D721Med (cell line): ENCODE measurements at places on chromosomes 13 and 19.

DNA sequence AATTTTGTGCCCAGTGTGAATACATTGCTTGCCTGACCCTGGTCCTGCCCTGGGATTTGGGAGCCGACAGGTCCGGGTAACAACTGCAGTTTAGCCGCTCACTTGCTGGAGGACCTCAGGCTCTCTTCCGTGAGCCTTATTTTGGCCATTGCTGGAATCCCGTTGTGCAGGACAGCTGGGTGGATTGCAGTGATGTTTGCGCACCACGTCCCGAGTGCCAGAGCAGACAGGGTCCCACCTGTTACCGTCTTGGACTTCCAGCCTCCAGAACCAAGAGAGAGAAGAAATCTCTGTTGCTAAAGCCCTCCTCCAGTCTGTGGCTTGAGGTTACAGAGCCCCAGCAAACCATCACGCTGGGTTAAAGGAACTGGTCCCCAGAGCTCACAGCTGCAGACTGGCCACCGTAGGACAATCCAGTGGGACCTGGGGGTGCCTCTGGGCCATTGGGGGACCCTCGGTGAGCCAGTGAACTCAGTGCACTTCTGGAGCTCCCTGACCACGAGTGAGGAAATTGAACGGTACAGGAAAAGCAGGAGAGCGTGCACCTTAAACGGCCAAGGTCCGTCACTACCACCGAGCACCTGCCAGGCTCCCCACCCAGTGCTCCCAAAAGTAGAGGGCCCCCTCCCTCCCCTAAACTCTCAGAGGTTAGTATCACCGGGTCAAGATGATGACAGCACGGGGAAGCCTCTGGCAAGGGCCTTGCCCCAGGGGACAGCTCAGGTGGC lies 92.9 kb downstream of the GNG7 start:
- no peak for DNase-seq

GRCh38 chr13:114179087-114179658 lies at the start of gene CFAP97D2:
Gene CFAP97D2, plus strand, starts transcription at chr13:114179257. Its CDS starts 74 bp downstream, at chr13:114179331.
- DNase-seq: no peak

- DNase-seq: no peak
Observed at GRCh38 chr13:78598966-78599644, 4.2 kb downstream of the POU4F1 start.

DNA sequence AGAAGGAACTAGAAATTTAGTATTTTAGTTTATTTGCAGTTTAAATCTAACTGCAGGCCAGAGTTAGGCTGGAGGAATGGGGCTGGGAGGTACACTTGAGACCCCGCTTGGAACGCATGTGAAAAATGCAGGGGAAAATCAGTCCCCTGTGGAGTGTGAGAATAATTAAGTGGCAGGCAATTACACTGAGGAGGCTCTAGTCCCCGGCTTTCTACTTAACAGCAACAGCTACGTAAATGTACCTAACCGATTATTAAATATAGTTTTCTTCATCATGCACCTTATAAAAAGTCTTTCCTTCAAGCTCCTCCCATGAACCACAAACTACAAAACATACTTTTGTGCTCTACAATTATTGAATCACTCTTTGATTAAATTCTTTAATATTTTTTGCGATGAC lies 804 bp downstream of the ZNF708 start:
- no peak for DNase-seq

GRCh38 chr13:82010780-82011179 lies 1669.9 kb upstream of the SPRY2 start:
- DNase-seq: no peak

GRCh38 chr13:50713523-50714248 lies 129.8 kb downstream of the DLEU7 start:
- no peak for DNase-seq

DNA sequence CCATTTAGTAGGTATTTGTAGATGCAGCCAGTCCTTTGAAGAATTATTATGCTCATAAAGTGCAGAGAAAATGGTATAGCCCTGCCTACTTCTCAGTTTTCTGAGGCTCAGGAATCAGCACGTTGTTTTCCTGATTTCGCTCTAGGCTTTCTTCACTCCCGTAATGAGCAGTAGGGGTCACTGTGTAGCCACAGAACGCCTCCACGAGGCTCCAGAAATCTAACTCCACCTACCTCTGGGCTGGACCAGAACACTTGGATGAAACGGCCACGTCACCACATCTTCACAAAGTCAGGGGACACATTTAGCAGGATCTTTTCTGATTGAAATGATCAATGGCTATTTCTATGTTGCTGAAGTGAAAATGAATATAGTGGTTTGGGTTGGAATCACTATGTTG lies 49.8 kb upstream of the GTF3A start:
- DNase-seq: peak; percentile 38

DNA sequence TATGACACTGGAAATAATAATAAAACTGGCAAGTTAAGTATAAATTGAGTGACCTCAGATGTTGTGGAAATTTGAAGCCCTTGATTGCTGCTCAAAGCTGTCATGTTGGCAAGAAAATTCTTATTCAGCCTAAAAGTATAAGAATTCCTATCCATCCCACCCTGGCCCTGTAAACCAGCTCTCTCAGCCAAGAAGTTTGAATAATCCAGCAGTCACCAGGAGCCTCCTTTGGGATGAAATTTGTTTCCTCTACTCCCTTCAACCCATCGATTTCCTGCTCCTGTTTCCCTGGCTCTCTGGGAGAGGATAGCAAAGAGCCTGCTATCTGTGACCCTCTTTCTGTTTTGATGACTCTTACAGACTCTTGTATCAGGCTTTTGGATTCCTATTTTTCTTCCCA lies 169.3 kb downstream of the LHFPL6 start:
- no peak for DNase-seq

DNA sequence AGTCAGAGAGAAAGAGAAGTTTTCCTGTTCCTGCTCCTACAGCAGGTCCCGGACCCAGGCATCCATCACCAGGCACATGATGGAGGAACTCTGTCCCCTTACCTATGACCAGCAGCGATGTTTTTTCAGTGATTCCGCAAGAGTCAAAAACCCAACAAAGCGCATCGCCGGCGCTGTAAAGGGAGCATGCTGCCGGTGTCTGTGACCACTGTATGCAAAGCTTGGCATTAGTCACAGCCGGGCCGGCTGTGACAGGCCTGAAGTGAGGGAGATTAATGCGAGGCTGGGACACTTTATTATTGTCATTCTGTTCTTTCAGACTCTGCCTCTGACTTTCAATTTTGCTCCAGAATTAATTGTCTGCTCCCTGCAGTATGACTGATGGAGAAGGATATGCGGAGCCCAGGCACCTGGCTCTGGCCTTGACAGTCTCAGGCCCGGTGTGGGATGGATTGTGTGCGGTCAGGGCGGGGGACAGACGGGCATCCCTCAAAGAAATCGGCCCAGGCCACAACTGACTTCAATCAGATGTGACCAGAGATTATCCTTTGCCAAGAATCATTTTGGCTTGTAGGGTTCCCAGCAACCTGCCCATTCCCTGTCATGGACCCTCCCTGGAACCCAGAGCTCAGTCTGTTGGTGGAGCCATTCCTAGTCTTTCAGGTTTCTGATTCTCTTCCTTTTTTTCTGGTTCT lies 462.0 kb upstream of the ZNF507 start:
- DNase-seq: no peak

DNA sequence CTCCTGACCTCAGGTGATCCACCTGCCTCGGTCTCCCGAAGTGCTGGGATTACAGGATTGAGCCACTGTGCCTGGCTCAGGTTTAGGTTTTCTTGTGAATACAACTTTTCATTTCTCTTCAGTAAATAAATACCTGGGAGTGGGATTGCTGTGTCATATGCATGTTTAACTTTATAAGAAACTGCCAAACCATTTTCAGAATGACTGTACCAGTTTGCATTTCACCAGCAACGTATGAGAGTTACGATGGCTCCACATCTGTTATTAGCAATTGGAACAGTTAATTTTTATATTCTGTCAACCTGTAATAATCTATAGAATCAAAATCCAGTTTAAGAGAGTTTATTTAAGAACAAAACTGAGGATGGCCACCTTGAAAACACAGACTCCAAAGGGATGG lies 52.2 kb downstream of the TEX26 start:
- no peak for DNase-seq

- DNase-seq: no peak
Observed at GRCh38 chr13:99415851-99416331, 85.4 kb upstream of the TM9SF2 start.
